ENCODE measurements at places on chromosomes 16 and 17. TPM values are rescaled to one million over a fixed set of nuclear protein-coding genes. Genes with fewer than 3 reads are reported as not detected.

DNA sequence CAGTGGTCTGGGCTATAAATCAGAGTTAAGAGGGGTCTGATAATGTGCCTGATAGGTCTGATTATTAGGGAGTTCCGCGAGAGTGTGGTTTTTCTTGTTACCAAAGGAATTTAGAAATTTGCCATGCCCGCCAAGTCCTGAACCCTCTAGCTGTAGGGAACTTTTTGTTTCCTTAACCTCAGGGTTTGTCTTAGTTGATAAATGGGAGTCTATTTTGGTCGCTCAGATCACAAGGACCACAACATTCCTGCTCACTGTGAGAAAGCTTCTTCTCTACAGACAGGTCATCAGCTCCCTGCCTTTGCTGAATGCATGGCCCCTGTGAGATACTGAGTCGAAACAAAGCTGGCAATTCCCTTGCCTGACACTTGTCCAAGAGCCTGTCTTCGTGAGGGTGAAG is 497.8 kb downstream of the HS3ST4 start:
- DNase-seq, result no peak

GRCh38 chr17:12627781-12628451 is 37.8 kb upstream of the MYOCD start:
- peak; percentile 29 for DNase-seq

GRCh38 chr17:1286379-1287106 is 7.1 kb downstream of the TRARG1 start:
- no peak for DNase-seq

DNA sequence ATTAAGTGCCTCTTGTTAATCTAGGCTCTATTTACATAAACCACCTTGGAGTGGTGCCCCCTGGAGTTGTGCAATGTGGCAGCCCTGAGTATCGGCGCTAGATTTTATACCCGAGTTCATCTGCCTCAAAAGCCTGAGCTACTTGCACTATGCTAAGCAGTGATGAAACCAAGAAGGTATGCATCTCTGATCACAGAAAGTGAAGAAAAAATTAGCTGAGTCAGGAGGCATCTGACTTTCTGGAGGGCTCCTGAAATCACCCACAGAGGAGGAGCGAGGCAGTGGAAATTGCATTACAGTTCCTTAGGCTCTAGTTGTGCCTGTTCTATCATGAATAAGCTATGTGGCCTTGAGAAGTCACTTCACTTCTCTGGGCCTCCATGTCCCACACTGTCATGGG is 80.3 kb upstream of the PSMD7 start:
- DNase-seq, result no peak

DNA sequence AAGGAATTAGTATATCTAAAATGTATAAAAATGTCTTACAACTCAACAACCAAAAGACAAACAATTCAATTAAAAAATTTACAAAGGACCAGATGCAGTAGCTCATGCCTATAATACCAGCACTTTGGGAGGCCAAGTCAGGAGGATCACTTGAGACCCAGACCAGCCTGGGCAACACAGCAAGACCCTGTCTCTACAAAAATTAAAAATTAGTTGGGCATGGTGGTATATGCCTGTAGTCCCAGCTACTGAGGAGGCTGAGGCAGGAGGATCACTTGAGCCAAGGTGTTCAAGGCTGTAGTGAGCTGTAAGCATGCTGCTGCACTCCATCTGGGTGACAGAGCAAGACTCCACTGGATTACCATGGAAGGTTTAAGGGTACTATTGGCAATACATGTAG is 33.8 kb downstream of the ZNRF1 start:
- no peak for DNase-seq

- no peak for DNase-seq
These were observed 29.7 kb downstream of the ESRP2 start for GRCh38 chr16:68206245-68206644.

DNA sequence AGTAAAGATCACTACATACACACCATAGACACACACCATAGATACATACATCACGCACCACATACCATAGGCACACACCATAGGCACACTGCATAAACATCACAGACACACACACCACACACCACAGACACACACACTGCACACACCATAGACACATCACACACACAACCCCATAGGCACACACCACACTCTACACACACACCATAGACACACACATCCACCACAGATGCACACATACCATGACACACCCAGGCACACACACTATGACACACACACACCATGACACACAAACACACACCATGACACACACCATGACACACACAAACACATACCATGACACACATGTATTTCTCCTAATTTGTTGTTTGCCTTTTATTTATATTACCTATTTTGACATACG is 14.1 kb downstream of the TBC1D16 start:
- DNase-seq, result no peak

GRCh38 chr16:66471716-66472393 is 44.8 kb downstream of the BEAN1 start:
- DNase-seq, result no peak

DNA sequence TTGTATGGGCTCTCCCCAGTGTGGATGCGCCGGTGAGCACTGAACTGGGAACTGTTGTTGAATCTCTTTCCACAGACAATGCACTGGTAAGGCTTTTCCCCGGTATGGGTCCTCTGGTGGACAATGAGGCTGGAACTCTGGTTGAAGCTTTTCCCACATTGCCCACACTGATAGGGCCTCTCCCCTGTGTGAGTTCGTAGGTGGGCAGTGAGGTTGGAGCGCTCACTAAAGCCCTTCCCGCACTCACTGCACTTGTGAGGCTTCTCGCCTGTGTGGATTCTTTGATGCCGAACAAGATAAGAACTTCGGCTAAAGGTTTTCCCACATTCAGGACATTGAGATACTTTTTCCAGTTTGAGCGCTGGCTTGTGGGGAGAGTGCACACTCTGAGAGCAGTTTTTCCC is 17.8 kb downstream of the ZSCAN32 start:
- DNase-seq, result no peak

- no peak for DNase-seq
These were observed 118.3 kb upstream of the FOXF1 start for GRCh38 chr16:86391984-86392383.

- no peak for DNase-seq
These were observed 225.8 kb downstream of the IRX3 start for GRCh38 chr16:54060599-54061421.

DNA sequence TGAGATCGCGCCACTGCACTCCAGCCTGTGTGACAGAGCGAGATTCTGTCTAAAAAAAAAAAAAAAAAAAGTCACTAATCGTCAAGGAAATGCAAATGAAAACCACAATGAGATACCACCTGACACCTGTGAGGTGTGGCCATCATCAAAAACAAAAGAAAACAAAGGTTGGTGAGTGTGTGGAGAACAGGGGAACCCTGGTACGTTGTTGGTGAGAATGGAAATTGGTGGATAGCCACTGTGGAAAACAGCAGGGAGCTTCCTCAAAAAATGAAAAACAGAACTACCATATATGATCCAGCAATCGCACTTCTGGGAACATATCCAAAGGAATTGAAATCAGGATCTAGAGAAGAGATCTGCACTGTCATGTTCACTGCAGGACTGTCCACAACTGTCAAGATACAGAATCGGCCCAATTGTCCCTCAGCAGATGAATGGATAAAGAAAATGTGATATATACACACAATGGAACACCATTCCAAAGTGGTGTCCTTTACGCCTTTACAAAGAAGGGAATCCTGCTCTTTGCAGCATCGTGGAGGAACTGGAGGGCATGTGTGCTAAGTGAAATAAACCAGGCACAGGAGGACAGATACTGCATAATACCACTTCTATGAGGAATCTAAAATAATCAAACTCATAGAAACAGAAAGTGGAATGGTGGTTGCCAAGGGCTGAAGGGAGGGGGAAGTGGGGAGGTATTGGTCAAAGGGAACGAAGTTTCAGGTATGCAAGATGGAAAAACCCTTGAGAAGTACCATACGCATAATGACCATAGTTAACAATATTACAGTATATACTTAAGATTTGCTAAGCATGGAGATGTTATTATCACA is 63.5 kb upstream of the PLCG2 start:
- DNase-seq, result peak; percentile 53

GRCh38 chr16:11666103-11667055 is 1.9 kb upstream of the SNN start:
- DNase-seq, result no peak

GRCh38 chr16:46811682-46812081 is 19.3 kb downstream of the C16orf87 start:
- no peak for DNase-seq

DNA sequence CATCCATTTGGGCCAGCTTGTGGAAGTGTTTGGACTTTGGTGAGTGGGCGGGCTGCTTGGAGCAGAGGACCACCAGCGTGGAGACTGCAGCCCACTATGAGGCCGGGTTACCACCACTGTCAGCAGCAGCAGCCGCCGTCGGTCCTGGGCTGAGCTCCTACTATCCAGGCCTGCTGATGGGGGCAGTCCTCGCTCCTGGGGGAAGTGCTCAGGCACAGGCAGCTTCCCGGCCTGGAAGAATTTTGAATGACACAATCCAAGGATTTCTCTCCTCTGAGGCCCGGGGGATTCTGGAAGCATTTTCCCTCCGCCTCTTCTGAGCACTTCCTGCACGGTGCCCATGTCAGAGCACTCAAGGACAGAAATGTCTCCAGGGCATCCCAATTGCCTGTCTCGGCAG is 5.3 kb upstream of the NOD2 start:
- DNase-seq, result no peak

- DNase-seq, result peak; percentile 63
These were observed 7.3 kb downstream of the ABI3 start for GRCh38 chr17:49217651-49218413.

GRCh38 chr16:85757341-85757822 is 6.5 kb upstream of the C16orf74 start:
- peak; percentile 72 for DNase-seq

GRCh38 chr16:66569827-66570405 is 3.7 kb downstream of the CMTM1 start:
- no peak for DNase-seq

- DNase-seq, result no peak
These were observed 485 bp upstream of the GDPD3 start for GRCh38 chr16:30113711-30114333.

- no peak for DNase-seq
These were observed 11.5 kb downstream of the ZNF597 start for GRCh38 chr16:3431779-3432219.

DNA sequence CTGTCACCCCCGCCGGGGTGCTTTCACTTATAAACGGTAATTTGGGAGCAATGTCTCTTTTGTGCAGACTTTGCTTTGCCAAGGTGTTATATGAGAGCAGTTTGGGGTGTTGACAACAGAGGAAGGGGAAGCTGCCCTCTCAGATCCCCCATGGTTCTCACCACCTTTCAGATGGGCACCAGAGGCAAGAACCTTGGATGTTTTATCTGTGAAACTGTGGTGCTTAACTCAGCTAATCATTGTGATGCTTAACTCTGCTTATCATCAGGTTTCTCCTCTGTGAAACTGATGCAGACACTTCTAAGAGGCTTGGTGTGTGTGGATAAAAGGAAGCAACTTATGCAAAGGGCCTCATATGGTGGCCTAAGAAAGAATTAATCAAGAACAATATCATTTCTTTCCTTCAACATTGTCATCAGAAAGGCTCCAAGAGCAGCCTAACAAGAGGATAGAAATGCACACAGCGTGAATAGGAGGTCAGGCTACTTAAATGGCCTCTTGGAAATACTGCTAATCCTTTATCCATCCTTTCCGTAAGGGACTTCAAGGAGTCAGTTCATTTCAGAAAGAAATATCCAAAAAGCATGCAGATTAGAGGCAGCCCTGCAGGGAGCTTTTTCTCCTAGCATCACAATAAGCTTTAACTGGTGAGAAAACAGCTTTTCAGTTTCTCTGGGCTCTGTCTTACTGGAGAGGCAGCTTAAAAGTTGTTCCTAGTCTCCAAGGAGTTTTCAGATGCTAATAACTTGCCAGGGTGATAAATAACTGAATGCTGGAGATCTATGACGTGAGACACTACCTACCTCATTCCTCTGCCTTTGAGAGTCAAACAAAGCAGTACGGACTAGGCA is 55.1 kb upstream of the CLEC3A start:
- DNase-seq, result no peak

ABHD15 gene
- total RNA-seq, result 17.4 TPM

SGCA gene
- total RNA-seq, result not detected

CRHR1 gene
- not detected for total RNA-seq

MSL1 gene
- total RNA-seq, result 48.6 TPM

KIF1C gene
- total RNA-seq, result 19.0 TPM

GPRC5C gene
- not detected for total RNA-seq

NPIPB6 gene
- total RNA-seq, result 8.3 TPM

SBK1 gene
- 0.07 TPM for total RNA-seq

NUPR1 gene
- not detected for total RNA-seq

GPR139 gene
- not detected for total RNA-seq

TBC1D3 gene
- 2.1 TPM for total RNA-seq

KRTAP3-2 gene
- not detected for total RNA-seq

ERBB2 gene
- total RNA-seq, result 10.9 TPM

SECTM1 gene
- total RNA-seq, result 0.72 TPM

MRPS7 gene
- total RNA-seq, result 58.7 TPM
